ENCODE measurements at places on chromosomes 4 and X.
A peak's percentile ranks its signal among the peaks of the same experiment; 100 is the strongest.

- peak; percentile 71 for DNase-seq
Measured at GRCh38 chr4:111040904-111041303, 418.0 kb upstream of the PITX2 start.

GRCh38 chr4:110064934-110065333, 133.5 kb downstream of the ELOVL6 start:
- no peak for DNase-seq

DNA sequence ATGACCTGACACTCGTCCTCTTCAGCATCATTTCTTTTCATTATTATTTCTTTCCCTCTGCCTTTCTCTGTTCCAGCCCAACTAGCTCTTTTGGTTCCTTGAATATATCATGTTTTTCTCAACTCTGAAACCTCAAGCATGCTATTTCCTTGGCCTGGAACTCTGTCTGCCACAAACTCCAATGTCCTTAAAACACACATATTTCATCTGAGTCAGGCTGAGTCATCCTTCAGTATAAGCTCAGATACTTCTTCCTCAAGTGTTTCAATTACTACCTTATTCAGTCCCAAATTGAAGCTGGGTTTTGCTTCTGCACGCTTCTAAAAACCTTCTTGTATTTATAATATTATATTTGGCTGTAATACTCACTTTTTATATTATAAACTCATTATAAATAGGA, 424.2 kb downstream of the PDGFC start:
- peak; percentile 66 for DNase-seq

GRCh38 chrX:43500996-43501694, 155.0 kb upstream of the MAOA start:
- no peak for DNase-seq

DNA sequence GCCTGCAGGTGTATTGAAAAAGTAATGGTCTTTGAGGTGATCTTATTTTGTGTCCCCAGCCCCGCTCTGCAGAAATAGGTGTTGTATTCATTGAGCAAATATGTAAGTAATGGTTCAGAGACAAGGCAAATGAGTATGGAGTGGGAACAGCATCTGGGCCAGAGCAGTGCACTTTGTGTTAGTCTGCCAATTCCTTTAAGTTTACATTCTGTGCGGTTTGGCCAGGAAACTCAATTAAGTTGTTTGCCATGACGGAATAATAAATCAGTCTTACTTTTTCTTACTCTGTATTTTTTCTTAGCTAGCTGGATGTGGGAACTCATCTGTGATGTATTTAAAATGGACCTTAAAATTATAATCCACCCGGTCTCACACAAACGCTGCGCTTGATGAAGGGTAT, 12.6 kb downstream of the DCLK2 start:
- no peak for DNase-seq

DNA sequence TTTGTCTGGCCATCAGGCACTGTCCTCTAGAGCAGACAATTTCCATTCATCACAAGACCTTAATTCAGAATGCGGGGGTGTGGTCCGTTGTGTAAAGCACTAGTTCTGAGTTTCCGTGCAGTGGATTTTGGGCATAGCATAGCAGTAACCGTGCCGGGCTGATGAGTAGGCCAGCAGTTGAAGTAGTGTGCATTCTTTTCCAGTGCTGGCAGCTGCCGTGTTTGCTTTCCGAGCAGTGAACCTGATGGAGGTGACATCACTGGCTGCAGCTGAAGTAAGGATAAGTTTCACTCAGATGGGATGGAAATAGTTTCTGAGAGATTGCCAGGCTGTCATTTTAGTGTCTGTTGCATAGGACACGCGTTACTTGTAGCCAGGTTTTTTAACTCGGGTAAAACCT, 107.0 kb upstream of the STIM2 start:
- DNase-seq, result no peak

GRCh38 chr4:97121493-97121892, 1021.8 kb downstream of the STPG2 start:
- DNase-seq, result no peak

GRCh38 chr4:5710961-5711478, at the start of gene EVC:
EVC (plus strand) TSS chr4:5711201; CDS start chr4:5711381, 180 bp downstream.
- DNase-seq, result peak; percentile 69

DNA sequence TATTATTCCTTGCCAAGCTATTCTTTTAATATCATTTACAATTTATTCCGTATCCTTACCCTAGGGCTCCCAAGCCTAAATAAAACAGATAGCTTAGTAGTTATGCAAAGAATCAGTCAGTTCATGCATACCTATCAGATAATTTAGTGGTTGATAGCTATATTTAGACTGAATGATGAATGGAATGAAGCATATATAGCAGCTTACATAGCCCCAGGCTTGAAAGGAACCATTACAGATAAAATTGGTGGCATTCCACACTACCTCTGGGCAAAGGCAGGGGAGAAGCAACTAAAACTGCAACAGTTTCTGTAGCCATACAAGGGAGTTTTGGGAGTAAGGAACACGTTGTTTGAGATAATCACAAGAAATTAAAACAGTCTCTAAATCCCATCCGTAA, 2.7 kb downstream of the ACE2 start:
- peak; percentile 57 for DNase-seq

DNA sequence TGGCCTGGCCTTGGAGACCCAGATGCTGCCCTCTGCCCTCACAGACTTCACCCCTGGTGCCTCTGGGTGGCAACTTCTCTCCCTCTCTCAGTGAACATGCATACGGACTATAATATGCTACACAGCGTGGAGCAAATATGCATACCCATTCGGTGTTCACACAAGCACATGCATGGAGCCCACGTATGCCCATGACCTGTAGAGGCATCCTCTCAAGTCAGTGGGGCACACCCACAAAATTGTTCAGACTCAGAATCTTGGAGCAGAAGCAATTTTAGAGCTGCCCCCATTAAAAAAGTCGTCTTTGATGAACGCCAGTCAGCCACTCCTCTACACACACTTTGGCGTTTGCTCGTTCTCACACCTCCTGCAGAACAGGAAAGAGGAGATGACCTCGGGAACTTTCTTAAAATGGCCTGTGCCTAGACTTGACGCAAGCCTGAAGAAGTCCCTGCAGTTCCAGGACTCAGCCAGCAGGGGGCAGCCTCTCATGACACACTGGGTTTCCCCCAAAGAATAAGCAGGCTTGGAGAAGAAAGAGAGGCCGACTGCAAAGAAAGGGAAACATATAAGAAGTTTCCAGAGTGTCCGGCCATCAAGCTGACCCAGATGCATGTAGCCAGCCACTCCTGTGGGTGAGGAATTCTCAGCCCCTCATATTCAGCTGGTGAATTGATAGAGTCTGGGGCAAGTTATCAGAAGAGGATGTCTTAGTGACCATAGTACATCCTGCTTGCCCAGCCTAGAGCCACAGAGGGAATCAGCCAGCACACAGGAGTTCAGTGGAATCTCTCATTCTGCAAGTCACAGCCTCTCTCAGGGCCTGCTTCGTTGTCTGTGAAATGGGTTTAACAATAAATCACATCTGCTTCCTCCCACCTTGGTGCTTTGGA, 17.3 kb downstream of the APLN start:
- DNase-seq, result peak; percentile 17

DNA sequence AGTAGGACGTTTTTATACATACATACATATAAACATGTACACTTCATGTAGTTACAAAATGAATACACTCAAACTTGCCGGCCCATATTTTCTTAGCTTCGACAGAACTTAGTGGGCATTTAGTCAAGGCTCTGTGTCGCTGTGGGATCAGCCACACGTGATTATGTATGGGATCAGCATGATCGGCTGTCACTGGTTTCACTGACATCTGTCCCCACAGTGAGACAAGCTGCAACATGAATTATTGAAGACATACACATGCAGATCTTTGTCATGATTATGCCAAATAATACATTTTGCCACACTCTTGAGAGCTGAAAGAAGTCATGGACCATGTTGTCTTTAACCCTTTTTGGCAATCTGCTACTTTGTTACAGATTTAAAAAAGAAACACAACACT, 38.2 kb upstream of the NAA11 start:
- no peak for DNase-seq

- DNase-seq, result peak; percentile 25
Measured at GRCh38 chrX:10619425-10620046, 849 bp downstream of the MID1 start.

DNA sequence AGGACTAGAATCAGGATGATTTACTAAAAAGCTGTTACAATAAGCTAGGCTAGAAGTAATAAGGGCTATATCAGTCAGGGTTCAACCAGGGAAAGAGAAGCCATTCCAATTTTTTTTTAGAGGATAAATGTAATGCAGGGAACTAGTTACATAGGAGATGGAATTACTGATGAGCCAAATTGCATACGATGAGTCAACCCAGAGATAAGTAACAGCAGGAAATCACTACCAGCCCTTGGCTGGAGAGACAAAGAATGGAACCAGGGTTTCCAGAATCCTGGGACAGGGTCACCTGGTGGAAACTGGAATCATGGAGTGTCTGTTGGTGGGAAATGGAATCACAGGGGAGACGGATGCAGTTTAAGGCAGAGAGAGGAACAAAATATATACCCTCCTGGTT, 13.1 kb upstream of the MAGEA4 start:
- peak; percentile 34 for DNase-seq

DNA sequence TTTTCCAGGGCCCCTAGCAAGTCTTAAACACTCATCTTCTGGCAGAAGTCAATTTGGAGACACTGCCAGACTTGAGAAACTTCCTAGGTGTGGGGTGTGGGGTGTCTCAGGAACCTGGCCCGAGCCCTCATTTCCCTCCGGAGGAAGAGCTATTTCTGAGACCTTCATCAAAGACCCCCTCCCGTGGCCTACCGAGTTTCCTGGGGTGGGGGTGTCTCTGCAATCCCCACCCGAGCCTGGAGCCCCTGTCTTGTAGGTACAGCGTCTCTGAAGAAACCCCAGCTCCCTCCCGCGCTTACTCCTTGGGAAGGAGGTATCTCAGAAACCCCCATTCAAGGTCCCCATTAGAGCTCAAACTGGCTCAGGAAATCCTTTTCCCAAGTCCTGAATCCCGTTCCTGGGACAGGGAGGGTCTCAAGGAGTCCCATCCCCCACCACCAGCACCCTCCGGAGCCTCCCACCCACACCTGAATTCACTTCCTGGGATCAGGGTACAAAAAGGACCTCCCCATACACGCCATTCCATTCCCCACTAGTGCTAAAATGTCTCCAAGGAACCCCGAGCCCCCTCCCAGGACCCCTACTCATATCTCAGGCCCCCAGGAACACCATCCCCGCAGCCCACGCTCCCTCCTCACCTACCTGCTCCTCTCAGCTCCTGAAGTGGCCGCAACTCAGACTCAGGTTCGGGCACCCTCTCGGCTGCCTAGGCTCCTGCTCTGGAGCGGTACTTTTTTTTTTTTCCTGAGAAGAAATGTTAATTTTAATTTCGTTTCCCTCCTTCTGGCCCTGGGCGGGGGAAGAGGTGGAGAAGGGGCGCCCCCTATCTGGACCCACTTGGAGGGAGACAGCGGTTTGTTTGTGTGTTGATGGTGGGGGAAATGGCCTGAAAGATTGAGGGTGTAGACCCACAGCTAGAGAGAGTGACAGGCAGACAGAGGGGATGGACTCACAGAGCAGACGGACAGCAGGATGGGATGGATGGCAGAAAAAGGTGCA, 1.1 kb downstream of the SLC38A5 start:
- no peak for DNase-seq

DNA sequence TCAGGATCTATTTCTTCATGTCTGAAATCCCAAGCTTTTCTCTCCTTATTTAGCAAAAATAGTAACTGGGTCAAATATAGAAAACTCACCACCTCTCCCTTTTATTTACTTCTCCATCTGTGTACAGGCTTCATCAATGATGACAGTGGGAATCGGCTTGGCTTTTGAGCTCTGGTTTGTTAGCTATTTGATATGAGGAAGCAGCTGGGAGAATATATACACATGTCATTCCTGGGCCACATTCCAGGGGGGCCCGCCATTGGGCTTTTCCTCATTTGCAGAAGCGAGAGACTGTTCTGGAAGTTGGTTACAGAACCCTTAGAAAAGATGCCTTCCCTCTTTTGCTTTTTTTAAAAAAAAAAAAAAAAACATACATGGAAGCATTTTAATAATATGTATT, 107.4 kb upstream of the F9 start:
- DNase-seq, result no peak

- no peak for DNase-seq
Measured at GRCh38 chr4:306551-306961, 1.3 kb upstream of the ZNF732 start.

DNA sequence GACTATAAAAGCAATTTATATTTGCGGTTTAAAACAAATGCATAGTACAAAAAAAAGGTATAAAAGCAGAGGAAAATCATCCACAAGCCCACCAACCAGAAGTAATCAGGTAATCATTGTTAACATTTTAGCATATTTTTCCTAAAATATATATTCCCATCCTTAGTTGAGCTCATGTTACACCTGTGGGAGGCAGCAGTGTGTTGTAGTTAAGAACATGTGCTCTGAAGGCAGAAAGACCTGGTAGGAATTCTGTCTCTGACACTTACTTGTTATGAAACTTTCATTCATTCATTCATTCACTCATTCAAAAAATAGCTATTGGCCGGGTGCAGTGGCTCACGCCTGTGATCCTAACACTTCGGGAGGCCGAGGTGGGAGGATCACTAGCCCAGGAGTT, 15.4 kb upstream of the CDKL5 start:
- no peak for DNase-seq

DNA sequence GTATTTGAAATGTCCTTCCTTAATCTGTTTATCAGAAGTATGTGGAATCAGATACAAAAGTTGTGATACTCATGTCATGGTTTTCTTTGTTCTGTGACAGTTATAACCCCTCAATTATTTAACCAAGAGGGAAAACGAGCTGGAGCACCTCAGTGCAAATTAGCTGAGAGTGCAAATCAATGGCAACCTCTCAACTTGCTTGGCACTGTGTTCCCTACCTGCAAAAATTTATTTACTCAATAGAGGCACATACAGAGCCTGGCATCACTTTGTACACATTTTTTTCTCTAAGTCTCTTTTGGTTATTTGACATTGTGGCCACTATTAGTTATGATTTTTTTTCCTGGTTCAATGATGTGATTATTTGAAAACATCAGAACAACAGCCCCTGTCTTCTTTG, 186.2 kb downstream of the STIM2 start:
- no peak for DNase-seq

DNA sequence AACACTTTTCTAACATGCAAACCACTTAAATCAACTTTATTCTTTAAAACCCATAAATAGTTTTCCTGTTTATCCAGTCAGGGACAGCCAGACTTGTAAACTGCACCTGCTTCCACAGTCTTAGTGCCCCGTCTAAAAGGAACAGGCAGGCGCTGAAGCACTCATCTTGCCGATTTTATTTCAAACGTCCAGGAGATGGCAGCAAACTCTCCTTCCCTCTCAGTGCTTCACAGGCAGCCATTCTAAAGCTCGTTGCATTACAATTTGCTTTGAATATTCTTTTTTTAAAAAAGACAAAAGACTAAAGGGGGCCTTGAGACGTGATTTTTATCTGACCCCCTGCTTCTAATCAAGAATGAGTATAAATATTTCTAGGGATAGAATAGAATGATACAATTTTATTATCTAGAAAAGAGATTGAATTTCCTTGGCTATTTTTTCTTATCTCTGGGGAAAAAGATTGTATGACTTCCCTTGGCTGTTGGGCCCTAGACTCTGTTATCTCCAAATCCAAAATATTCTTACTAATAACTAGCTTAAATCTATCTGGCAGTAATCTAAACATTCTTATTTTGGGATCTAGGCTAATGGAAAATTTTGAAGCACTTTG, 93.6 kb upstream of the MYOZ2 start:
- peak; percentile 36 for DNase-seq
